Esophagus squamous epithelium (tissue), 5 donors: ENCODE measurements at places on chromosomes 13 and 19.

- DNase-seq, result no peak
Measured at GRCh38 chr19:7534531-7535046, 928 bp upstream of the PNPLA6 start.

DNA sequence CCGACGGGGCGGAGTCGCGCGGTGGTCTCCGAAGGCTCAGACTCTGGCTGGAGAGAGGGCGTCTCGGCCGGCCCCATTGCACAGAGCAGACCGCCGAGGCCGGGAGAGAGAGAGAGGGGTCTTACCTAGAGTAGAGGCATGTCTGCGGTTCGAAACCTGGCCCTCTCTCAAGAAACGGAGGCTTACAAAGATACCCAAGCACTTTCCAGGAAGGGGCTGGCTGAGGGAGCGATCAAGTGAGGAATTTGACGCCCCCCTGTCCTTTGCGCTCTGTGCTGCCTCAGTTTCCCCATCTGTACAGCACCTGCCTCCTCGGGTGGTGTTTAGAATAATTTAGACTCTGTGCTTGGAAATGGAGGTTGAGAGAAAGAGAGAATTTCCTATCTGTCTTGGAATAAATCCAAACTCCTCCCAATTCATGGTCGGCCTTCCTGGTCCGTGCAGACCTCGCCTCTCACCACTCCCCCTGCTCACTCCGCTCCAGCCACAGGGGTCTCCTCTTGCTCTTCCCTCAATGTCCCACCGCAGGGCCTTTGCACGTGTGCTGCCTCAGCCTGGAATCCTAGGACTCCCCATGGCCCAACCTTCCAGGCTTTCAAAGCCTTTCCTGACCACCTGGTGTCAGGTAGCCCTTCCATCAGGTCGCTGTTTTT is 658 bp upstream of the ISOC2 start:
- no peak for DNase-seq

DNA sequence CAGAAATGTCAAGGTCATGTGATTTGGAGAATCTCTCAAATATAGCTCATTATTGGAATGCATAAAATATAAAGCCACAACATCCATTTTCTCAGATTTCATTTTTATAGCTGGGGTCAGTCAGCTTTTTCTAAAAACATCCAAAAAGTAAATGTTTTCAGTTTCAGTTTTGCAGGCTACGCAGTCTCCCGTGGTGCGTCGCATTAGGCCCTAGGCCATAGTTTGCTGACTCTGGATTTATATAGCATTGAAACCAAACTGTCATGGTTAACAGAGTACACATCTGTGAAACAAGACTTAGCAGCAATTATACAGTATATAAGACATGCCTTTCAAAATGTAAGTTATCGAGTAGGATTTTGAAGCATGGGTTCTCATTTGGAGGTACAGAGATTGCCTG is 140.0 kb downstream of the IRS2 start:
- no peak for DNase-seq

DNA sequence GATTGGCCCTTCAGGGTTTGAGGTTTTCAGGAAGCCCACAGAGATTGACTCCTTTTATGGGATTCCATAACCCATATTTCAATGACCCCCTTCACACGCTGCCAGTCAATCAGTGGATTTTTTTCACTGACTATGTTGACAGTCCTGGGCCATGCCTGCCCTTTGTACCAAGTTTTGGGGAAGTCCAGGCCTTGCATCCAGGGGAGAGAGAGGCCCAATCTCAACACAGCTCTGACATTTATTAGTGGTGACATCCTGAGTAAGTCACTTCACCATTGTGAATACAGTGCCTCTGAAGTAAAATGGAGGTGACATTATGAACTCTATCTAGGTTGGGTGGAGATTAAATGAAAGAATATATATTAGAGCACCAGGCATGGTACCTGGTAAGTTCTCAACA is 181.1 kb downstream of the NUFIP1 start:
- DNase-seq, result no peak

- no peak for DNase-seq
Measured at GRCh38 chr13:98144801-98145350, 2.0 kb downstream of the FARP1 start.

GRCh38 chr19:35642312-35642711 is 767 bp downstream of the ETV2 start:
- DNase-seq, result no peak

DNA sequence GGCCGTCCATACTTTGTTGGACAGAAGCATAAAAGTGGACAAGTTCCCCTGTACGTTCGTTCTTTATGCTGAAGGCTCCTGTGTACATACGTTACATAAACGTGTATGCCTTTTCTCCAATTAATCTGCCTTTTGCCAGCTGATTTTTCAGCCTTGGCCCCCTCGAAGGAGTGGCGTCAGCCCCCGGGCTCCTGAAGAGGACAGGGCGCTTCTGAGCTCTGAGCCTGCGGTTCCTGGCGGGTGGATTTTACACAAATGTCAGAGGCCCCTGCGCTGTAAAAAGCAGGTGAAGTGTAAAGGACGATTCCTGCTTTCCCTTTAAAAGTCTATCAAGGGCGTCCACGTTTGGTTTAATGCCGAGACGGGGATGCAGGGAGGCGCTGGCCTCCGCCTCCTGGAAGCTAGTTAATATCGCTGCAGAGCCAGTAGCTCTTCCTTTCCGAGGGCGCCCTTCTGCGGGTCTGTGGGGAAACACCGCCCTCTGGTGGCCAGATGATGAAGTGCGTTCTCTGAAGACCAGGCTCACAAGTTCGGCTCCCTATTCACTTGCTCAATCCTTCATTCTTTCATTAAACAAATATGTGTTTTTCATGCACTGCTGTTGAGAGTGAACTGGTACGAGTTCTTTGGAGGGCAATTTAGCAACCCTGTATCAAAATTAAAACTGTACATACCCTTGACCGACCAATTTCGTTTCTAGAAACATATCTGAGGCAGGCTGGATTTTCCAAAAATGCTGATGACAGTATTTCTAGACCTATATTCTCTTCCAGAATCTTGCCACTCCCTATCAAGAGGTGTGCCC is 62.0 kb downstream of the GPR12 start:
- DNase-seq, result peak; percentile 15

DNA sequence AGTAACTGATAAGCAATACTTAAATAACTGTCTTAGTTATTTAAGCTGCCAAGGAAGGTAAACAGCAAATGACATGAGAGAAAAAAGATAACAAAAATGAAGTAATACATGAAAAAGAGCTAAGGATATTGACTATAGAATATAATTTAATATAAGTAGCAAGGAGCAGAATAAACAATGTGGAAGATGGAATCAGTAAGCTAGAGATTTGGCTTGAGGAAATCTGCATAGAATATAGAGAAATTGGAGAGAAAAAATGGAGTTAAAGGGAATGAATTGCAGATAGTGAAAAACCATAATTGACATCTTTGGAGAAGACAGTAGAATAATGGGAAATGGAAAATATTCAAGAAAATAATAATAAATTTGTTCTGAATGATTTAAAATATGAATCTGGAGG is 127.1 kb downstream of the PDS5B start:
- no peak for DNase-seq

DNA sequence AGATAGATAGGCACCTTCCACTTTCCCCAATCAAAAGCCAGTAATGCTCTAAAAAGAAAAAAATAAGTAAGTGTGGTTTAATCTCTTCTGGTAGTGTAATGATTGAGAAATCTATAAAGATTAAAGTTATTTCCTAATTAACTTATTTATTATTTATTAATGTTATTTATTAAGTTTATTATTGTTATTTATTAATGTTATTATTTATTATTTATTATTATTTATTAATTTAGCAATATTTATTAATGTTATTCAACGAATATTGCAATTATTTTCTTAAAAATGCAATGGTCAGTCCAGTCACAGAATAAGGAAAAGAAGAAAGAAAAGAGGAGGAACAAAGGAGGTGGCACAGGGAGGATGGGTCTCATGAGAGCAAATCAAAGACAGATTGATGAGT is 100.7 kb downstream of the FREM2 start:
- no peak for DNase-seq

DNA sequence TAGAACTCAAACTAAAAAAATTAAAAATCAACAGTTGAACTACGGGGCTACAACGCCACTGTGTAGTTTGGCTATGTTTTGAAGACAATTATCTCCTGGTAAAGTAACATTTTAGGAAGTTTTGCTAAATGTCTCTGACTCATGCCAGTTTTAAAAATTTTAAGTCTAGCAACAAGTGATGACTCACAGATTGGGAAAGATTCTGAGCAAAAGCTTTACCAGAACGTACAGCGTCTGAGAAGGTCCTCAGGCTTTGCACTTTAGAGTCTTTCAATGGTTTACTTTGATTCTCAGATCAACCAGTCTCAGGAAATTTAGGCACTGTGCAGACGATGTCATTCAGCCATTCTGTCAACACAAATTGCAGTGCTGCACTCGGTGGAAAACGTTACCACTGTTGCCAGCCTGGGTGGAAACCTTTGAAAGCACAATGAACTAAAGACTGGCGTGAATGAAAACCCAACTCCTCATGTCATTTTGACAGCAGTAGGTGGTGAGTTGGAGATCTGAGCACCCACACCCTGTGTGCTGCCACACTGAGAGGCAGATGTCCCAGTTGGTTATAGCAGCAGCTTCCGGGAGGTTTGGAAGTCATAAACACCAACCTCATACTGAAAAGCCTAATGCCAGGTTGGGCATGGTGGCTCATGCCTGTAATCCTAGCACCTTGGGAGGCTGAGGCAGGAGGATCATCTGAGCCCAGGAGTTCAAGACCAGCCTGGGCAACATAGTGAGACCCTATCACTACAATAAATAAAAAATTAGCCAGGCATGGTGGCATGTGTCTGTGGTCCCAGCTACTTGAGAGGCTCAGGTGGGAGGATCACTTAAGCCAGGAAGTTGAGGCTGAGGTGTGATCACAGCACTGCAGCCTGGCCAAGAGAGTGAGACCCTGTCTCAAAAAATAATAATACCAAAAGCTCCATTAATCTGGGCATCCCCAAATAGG is 6.3 kb upstream of the WTIP start:
- DNase-seq, result no peak

- DNase-seq, result no peak
Measured at GRCh38 chr19:28322491-28322890, 890.5 kb downstream of the UQCRFS1 start.

DNA sequence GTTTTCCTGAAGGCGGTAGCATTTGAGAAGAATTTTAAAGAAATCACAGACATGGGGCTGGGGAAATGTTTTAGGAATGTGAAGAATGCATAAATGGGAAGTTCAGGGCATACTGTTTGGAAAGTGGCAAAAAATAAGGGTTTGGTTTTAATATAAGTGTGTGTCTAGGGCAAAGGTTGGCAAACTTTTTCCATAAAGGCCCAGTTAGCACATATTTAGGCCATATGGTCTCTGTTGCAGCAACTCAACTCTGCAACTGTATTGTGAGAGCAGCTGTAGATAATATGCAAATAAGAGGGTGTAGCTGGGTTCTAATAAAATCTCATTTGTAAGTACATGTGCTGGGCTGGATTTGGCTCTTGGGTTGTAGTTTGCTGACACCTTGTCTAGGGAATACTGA is 521.9 kb downstream of the DIAPH3 start:
- no peak for DNase-seq

- DNase-seq, result no peak
Measured at GRCh38 chr13:29907670-29908069, 57.3 kb upstream of the UBL3 start.

GRCh38 chr19:38234615-38235014 is 10.6 kb upstream of the DPF1 start:
- DNase-seq, result no peak

- DNase-seq, result no peak
Measured at GRCh38 chr13:74794147-74794546, 659.9 kb upstream of the KLF12 start.

- DNase-seq, result no peak
Measured at GRCh38 chr13:30808600-30808999, 73.3 kb downstream of the ALOX5AP start.

GRCh38 chr13:66098931-66099628 is 1131.1 kb downstream of the PCDH9 start:
- DNase-seq, result no peak

DNA sequence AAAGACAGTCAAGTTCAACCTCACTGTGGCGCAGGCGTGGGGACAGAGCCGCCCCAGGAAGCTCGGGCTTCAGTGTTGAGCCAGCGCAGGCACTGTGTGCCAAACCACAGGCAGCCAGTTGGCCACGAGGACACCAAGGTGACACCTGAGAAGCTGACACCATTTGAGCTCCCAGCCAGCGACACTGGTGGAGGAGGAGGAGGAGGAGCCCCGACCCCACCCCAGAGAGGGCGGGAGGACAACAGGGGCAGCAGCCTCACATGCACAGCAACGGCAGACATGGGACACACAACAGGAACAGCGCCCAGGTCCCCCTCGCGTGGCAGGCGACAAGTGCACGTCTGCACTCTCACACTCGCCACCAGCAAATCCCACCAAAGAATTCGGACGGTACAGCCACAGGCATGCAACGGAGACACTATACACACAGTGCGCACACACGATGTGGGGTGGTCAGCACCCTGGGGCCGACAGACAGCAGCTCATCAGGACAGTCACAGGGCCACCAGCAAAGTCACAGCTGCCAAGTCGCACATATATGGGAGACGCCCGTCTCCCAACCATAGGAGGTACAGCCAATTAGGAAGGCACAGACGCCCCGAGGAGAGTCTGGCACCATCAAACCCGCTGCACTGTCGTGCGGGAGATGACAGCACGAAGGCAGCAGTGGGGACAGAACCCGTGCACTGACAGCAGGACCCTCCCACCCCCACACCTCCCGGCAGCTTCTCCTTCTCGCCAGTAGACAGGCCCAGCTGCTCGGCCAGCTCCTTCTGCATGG is 3.4 kb downstream of the EIF3G start:
- no peak for DNase-seq

- DNase-seq, result no peak
Measured at GRCh38 chr13:67193979-67194378, 36.2 kb downstream of the PCDH9 start.

- no peak for DNase-seq
Measured at GRCh38 chr13:77952276-77952675, 33.6 kb upstream of the EDNRB start.
